CD4-positive, alpha-beta T cell treated with Interferon gamma for 1 hour (primary cell): ENCODE measurements at places on chromosomes 13 and 19.
A peak's percentile ranks its signal among the peaks of the same experiment; 100 is the strongest.

DNA sequence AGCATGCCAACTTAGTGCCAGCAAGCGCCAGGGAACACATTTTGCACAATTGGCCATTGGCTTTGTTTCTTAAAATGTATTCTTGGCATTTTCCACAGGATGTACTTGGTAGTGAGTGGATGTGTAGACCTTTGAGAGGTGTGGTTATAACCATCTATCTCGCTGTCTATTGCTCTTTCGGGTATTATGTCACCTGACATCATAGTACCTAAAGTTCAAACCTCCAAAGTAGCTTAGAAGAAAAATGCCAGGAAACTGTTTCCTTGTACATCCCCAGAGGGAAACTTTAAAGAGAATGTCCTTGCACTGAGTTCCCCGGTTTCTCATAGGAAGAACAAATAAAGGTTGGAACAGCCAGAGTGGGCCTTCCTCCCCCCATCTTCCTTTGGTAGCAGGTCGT lies 87.6 kb downstream of the FGF9 start:
- DNase-seq = no peak

GRCh38 chr13:37029617-37030016 lies 29.0 kb downstream of the EXOSC8 start:
- DNase-seq = no peak

DNA sequence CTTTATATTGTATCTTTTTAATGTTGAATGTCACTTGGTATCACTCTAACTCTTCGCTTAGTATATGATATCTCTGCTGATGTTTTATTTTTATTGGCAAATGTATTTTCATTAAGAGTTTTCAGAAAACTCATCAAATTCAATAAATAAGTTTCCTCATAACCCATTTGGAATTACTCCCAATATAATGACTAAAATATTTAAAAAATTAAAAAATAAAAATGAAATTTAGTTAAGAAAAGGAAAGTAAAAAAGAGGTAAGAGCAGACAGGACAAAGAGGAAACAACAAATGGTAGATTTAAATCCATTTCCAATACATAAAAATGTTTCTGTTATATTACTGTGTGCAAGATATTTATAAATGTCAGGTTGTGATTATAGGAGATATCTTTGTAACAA lies 548.9 kb upstream of the SPRY2 start:
- no peak for DNase-seq

DNA sequence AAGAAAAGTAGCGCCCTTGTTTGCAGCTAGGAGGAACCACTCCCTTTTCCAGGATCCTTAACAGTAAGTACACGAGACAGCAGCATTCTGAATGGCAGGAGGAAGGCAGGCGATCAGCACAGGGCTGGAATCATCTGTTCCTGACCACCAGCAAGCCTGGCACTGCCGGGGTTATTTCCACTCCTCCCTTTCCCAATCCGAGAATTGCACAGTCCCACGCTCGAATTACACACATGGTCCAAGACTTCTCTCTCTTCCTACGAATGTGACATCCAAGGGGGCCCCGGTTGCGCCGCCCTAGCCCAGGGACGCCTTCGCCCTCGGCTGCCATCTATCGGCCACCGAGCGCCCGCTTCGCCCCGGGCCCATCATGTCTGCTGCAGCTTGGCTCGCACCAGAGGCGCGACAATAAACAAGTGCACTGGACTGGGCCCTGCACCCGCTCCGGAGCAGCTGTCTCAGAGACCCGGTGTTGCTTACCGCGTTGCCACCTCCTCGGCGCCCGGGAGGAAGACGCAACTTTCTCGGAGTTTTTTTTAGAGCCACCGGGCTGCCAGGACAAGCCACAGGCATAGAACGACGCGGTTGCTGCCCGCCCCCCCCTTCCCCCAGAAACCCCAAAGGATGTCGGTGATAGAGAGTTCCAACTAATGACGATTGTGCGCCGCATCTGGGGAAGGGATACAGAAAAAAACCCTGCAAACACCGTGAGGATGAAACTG lies at the start of gene SLITRK5:
Gene SLITRK5, plus strand, starts transcription at position 341 of the 722 bp plus-strand sequence. CDS start 4,018 bp downstream, outside the sequence.
- peak; percentile 43 for DNase-seq

GRCh38 chr13:27991881-27992280 lies 3.4 kb upstream of the URAD start:
- no peak for DNase-seq

DNA sequence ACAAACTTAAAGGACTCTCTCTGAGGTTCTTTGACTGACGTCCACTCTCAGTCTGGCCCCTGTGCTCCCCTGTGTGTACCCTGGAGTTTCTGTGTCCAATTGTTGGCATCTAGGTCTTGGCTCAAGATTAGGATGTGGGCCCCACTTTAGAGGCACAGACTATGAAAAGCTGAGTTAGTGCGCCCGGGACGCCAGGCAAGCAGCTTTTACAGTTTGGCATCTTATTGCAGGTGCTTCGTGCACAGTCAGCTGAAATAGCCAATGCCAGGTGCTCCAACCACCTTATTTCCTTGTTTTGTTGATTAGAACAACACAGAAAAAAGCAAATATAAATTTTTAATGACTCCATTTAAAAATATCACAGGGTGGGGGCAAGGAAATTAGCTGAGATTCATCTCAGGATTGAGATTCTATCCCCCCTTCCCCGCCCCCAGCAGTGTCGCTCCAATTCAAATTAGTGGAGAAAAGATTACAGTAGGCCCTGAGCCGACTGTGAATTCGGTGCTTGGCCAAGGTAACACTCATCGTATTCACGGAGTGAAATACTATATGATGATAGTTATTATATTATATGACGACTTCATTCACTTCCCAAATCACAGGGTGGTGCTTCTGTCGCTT lies 4.3 kb downstream of the SOX1 start:
- no peak for DNase-seq

GRCh38 chr13:47413112-47413511 lies 516.3 kb upstream of the HTR2A start:
- DNase-seq = no peak

DNA sequence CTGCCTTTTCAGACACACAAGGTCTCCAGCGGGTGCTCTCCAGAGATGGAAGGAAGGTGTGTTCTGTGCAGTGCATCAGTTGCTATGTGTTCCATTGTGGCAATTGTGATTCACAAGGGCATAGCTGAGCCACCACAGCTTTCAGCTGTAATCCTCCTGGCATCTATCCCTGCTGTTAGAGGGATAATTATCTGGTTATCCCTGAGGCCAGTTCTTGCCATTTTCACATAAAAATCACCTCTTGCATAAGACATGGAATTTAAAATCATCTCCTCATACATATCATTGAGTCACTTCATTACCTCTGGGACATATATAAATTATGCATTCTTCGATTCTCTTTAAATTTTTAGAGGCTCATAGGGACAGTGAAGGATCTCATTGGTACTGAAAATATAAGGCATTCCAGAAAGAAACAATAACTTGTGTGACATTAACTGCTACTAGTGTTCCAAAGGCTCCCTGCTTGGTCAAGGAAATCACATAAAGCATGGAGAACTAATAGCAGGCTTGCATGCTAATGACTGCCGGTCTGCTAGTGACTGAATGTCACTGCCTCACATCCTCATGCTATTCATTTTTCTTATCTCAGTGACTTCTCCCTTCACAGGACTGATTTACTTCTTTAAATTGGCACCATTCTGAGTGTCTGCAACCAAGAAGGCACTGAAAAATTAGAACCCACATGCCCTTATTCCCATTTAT lies 214.0 kb downstream of the ENOX1 start:
- DNase-seq = no peak

- DNase-seq = no peak
Observed at GRCh38 chr19:3459089-3459881, 21.0 kb downstream of the SMIM24 start.

DNA sequence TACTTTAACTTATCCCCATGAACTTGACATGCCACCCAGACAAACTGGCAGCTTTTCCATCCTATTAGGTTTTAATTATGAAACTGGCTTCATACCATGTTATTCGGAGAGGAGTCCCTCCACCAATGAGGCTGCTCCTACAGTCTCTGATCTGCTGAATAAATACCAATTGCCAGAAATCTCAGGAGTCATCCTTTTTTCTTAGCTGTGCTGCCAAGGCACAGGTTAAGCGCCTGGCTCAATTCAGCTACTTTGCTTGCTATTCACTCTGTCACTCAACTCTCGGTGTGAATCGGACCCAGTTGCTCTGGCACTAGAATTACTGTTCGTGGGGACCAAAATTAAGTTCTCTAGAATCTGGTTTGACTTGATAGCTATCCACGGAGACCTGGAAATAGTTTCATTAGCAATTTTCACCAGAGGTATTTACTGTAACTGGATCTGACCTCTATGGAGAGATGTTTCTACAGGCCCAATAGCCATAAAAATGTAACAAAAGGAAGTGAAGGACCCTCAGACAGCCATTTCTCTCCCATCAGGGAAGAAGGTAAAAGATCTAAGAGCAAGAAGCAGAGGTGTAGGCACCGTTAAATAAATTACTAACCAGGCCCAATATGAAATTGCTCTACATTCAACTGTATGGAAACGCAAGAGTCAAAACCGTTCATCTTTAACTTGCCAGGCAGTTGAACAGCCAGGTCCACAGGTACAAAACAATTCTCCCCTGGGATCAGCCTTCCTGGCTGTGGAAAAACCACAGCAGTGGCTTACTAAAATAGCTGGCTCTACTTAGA lies 5.4 kb downstream of the ZC3H4 start:
- DNase-seq = no peak

- DNase-seq = no peak
Observed at GRCh38 chr13:93422980-93423543, 196.5 kb downstream of the GPC6 start.

GRCh38 chr19:16612636-16613035 lies 15.4 kb downstream of the MED26 start:
- DNase-seq = no peak

DNA sequence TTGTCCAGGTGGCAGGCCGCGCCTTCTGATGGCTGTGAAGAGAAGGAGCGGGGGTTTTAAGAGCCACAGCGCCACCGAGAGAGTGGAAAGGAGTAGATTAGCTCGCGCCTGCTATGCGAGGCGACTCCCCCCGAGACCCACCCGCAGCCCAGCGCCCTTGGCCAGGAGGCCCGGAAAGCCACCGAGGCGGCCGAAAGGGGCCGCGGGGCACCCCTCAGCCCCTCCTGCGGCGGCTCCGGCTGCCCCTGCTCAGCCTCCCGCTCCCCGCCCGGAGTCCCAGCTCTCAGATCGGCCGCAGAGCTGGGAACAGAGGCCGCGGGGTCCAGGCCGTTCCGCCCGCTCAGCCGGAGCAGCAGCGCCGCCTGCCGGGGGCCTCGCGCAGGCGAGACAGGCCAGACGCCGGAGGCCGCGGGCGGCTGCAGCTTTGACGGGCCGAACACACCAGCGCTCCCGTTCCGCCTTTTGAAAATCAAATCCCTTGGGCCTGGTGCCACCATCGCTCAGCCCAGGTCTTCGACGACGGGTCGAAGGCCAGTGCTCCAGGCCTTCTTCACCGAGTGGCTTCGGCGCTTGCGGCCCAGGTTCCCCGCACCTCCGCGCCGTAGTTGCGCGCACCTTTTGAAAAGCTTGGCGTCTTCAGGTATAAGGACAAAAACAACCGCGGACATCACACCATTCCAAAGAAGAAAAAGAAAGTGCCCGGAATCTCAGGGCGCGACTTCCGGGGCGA lies 15.3 kb downstream of the CDX2 start:
- peak; percentile 50 for DNase-seq
